Cardiac septum (tissue), 1 donor: ENCODE measurements at places on chromosomes 13 and 19. TPM values are rescaled to one million over a fixed set of nuclear protein-coding genes. Genes with fewer than 3 reads are reported as not detected.

The FCGBP gene
- 14.2 TPM for total RNA-seq

The NTF4 gene
- not detected for total RNA-seq

The ZNF28 gene
- 8.0 TPM for total RNA-seq

The SMAD9 gene
- total RNA-seq = 11.5 TPM

The CFAP97D2 gene
- total RNA-seq = not detected

The TBC1D17 gene
- total RNA-seq = 48.0 TPM

The N4BP2L2 gene
- 132 TPM for total RNA-seq

The TUBB4A gene
- 0.40 TPM for total RNA-seq

The EFNA2 gene
- not detected for total RNA-seq

The ZNF570 gene
- total RNA-seq = 6.6 TPM

The SLC25A41 gene
- 0.83 TPM for total RNA-seq

The DIRAS1 gene
- total RNA-seq = 113 TPM

The PRODH2 gene
- total RNA-seq = not detected

The CNN1 gene
- 236 TPM for total RNA-seq

The RFPL4A gene
- 0.46 TPM for total RNA-seq

The ZNF223 gene
- 2.2 TPM for total RNA-seq

The DAZAP1 gene
- 81.2 TPM for total RNA-seq

The GNG7 gene
- 30.9 TPM for total RNA-seq

The TMEM255B gene
- 10.7 TPM for total RNA-seq

The PTPRH gene
- 3.7 TPM for total RNA-seq

The KLK3 gene
- not detected for total RNA-seq

The CBLC gene
- not detected for total RNA-seq

The ODAD3 gene
- 0.43 TPM for total RNA-seq

The SPTBN4 gene
- 5.1 TPM for total RNA-seq

The SMIM24 gene
- not detected for total RNA-seq

The CEACAM3 gene
- total RNA-seq = 0.97 TPM

The MAP2K2 gene
- 107 TPM for total RNA-seq

The OR10H1 gene
- not detected for total RNA-seq

The FAM83E gene
- total RNA-seq = not detected

The RRAS gene
- 171 TPM for total RNA-seq
